ENCODE measurements at places on chromosomes 4 and X.

GRCh38 chr4:2079006-2079405 lies 19.9 kb downstream of the NAT8L start:
- DNase-seq, result no peak

DNA sequence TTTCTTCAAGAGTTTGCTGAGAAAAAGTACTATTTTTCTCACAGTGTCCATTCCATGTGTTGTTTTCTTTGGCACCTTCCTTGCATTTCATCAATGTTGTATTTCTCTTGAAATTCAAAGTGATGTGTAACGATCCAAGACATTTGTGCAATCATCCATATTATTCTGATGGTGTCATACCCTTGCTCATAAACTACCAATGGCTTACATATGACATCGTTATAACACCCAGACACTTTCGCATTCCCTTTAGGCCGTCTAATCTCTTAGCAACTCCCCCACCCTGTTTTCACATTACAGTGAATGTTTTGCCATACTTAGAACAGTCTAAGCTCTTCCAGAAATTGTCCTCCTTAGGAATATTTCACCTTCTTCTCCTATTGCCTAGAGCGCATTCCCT lies 1779.0 kb downstream of the PCDH7 start:
- no peak for DNase-seq

- DNase-seq, result no peak
Observed at GRCh38 chr4:127400276-127400675, 232.5 kb upstream of the INTU start.

DNA sequence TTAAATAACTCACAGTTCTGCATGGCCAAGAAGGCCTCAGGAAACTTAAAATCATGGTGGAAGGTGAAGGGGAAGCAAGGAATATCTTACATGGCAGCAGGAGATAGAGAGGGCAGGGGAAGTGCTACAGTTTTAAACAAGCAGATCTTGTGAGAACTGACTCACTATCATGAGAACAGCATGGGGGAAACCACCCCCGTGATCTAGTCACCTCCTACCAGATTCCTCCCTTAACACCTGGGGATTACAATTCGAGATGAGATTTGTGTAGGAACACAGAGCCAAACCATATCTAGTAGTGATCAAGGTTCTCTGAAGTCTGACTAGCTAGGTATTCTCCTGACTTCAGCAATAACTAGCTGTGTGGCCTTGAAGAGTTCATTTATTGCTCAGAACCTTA lies 56.0 kb downstream of the BANK1 start:
- DNase-seq, result no peak

- no peak for DNase-seq
Observed at GRCh38 chr4:147825451-147826287, 93.8 kb downstream of the ARHGAP10 start.

- no peak for DNase-seq
Observed at GRCh38 chrX:38618180-38618579, 56.8 kb downstream of the TSPAN7 start.

DNA sequence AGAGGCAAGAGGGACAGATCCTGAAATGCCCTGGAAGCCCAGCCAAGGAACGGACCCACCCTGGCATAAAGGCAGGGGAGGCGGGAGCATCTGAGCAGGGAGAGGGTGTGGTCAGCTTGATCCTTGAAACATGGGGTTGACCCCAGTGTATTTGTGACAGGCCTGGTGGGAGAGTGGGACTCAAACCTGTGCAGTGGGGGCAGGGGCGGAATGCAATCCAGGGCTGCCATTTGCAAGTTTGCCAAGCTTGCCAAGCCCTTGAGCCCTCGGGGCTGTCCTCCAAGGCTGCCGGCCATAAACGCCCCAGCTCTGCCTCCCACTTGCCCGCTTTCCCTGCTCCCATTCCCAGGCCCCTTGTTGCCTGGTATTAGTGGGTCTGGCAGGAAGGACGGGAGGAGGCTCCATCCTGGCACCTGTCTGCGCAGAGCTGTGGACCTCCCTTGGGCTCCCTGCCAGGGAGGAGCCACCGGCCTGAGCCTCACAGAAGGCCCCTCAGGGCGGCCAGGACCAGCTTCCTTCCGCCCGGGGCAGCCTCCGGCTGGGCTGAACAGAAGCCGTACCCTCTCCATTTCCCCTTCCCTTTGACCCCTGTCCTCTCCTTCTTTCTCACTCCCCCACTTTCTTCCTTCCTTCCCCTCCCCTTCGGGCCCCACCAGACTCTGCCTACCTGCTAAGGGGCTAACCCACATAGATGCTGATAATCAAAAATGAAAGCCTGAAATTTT lies 661 bp downstream of the S100P start:
- no peak for DNase-seq

GRCh38 chrX:114800719-114801118 lies 216.7 kb downstream of the IL13RA2 start:
- no peak for DNase-seq

- no peak for DNase-seq
Observed at GRCh38 chr4:108072300-108072699, 82.6 kb downstream of the HADH start.

All from ecto neural progenitor cell (in vitro differentiated cells).